ENCODE measurements at places on chromosomes 12 and 14.

- DNase-seq, result no peak
Measured at GRCh38 chr12:23950210-23950774, 822 bp upstream of the SOX5 start.

- DNase-seq, result no peak
Measured at GRCh38 chr12:124620606-124621295, 53.3 kb upstream of the NCOR2 start.

DNA sequence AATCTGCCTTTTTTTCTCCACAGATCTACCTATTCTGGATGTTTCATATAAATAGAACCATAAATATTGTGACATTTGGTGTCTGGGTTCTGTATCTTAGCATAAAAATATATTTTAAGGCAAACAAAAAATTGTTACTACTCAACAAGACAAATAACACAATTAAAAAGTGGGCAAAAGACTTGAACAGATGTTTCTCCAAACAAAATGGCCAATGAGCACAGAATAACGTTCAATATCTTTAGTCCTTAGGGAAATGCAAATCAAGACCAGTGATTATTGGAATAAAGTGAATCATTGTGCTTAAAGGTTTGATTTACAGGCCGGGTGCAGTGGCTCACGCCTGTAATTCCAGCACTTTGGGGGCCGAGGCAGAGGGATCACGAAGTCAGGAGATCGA is 1331.3 kb downstream of the AACS start:
- DNase-seq, result no peak

GRCh38 chr12:18130851-18131250 is 40.9 kb upstream of the RERGL start:
- no peak for DNase-seq

GRCh38 chr14:77979171-77979570 is 179.3 kb downstream of the ADCK1 start:
- no peak for DNase-seq

Measured in COR-L47 (cell line).